ENCODE measurements at places on chromosomes 2 and 18. TPM values are rescaled to one million over a fixed set of nuclear protein-coding genes. Genes with fewer than 3 reads are reported as not detected.

The ATOH8 gene
- 0.74 TPM for total RNA-seq

The PLGLB1 gene
- 1.3 TPM for total RNA-seq

The IL18RAP gene
- total RNA-seq: not detected

The TWSG1 gene
- total RNA-seq: 35.7 TPM

The APOB gene
- 1.6 TPM for total RNA-seq

The PPP1R1C gene
- total RNA-seq: 17.8 TPM

The TMBIM1 gene
- total RNA-seq: 91.0 TPM

The LTBP1 gene
- 5.1 TPM for total RNA-seq

The PARD3B gene
- 2.0 TPM for total RNA-seq

The PTH2R gene
- 0.12 TPM for total RNA-seq

- no peak overlapping the region for H3K4me3 ChIP-seq
- no peaks in the 10 kb centered on the region for H3K27me3 ChIP-seq
- no peaks in the 10 kb centered on the region for H3K36me3 ChIP-seq
- H3K27ac ChIP-seq: no peak overlapping the region
- H3K4me1 ChIP-seq: no peaks in the 10 kb centered on the region
- no peak for DNase-seq
Measured at GRCh38 chr2:191285252-191285651, 40.0 kb downstream of the MYO1B start.

DNA sequence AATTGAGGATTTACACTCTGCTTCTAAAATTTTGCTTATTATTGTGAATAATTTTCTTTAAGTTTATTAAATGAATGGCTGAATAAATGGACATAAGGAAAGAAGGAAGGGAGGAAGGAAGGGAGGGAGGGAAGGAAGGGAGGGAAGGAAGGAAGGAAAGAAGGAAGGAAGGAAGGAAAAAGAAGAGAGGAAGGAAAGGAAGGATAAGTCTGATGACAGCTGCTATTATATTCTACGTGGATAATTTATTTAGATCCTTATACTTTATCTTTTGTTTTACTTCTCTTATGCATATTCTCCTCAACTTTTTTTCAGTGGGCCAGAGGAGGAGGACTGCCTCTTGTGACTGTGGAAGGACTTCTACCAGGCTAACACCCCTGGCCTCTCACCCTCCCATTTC is 17.4 kb downstream of the CLUL1 start:
- DNase-seq: no peak
- no peaks in the 10 kb centered on the region for H3K4me1 ChIP-seq
- no peak overlapping the region for H3K27ac ChIP-seq
- no peaks in the 10 kb centered on the region for H3K27me3 ChIP-seq
- H3K4me3 ChIP-seq: no peak overlapping the region

- DNase-seq: no peak
- no peak overlapping the region for H3K4me3 ChIP-seq
- H3K4me1 ChIP-seq: no peaks in the 10 kb centered on the region
- no peaks in the 10 kb centered on the region for H3K27me3 ChIP-seq
- H3K27ac ChIP-seq: no peak overlapping the region
Measured at GRCh38 chr2:168740788-168741187, 61.6 kb upstream of the NOSTRIN start.

DNA sequence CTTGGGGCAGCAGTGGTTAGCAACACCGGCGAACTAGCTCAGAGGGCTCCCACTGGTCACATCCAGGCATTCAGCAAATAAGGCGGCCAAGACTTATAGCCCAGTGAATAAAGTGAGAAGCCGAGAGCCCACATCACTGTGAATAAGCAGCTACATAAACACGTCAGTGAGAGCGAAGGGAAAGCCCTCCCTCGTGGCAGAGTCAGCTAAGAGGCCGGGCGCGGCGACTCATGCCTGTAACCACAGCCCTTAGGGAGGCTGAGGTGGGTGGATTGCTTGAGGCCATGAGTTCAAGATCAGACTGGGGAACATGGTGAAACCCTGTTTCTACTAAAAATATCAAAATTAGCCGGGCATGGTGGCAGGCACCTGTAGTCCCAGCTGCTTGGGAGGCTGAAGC is 5.2 kb downstream of the D2HGDH start:
- no peaks in the 10 kb centered on the region for H3K27me3 ChIP-seq
- H3K4me3 ChIP-seq: no peak overlapping the region
- no peak overlapping the region for H3K27ac ChIP-seq
- DNase-seq: no peak
- H3K36me3 ChIP-seq: 0 out of 2 replicates have a peak, but pooled peaks cover 2% of the 10 kb centered on the region
- peaks cover 9% of the 10 kb centered on the region for H3K4me1 ChIP-seq

DNA sequence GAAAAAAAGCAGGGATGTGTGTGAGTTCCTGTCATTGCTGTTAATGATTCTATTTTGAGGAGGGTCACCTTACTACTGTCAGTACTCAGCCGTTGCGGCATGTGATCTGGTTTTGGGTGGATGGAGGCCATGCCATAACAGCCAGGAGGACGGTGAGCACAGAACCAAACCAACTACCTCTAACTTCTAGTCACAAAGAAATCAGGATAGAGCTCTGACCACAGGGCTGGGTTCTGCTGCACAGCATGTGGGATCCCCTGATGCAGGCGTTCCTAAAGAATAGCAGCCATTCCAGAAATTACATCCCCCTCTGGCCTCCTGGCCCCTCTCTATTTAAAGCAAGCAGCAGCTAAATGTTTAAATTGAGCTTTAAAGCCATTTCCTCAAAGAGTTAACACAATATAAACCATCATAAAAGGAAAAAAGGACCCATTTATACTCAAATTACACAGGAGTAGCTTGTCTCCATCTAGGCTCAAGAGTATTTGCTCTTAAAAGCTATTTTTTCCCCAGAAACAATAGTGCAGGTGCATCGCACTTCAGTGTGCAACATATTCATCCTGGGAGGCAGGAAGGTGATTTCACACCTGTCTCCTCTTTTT is 786.4 kb downstream of the RNF144A start:
- H3K4me3 ChIP-seq: no peak overlapping the region
- no peaks in the 10 kb centered on the region for H3K4me1 ChIP-seq
- no peaks in the 10 kb centered on the region for H3K27me3 ChIP-seq
- no peaks in the 10 kb centered on the region for H3K36me3 ChIP-seq
- H3K27ac ChIP-seq: no peak overlapping the region

- H3K36me3 ChIP-seq: no peaks in the 10 kb centered on the region
- H3K27ac ChIP-seq: no peak overlapping the region
- no peak overlapping the region for H3K4me3 ChIP-seq
- H3K27me3 ChIP-seq: 0 out of 2 replicates have a peak, but pooled peaks cover 3% of the 10 kb centered on the region
Measured at GRCh38 chr2:660029-660428, 17.2 kb downstream of the TMEM18 start.

DNA sequence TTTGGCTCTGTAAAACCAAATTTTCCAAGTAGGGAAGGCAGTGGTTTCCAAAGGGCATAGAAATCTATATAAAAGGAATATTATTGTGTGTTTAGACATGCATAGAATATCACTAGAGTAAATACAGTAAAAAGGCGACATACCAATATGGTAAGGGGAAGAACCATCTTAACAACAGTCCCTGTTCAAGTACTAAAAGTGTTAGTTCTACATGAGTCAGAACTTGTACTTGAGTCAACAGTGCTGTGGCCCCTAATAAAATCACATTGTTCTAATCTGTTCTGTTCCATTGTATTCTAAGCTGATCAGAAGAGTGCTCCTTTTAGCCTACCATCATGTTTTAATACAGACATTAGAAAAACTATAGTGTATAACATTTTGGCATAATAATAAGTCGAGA is 36.1 kb upstream of the TNFRSF11A start:
- peaks cover 2% of the 10 kb centered on the region for H3K36me3 ChIP-seq
- DNase-seq: no peak
- no peak overlapping the region for H3K27ac ChIP-seq
- no peak overlapping the region for H3K4me3 ChIP-seq
- H3K27me3 ChIP-seq: no peaks in the 10 kb centered on the region

DNA sequence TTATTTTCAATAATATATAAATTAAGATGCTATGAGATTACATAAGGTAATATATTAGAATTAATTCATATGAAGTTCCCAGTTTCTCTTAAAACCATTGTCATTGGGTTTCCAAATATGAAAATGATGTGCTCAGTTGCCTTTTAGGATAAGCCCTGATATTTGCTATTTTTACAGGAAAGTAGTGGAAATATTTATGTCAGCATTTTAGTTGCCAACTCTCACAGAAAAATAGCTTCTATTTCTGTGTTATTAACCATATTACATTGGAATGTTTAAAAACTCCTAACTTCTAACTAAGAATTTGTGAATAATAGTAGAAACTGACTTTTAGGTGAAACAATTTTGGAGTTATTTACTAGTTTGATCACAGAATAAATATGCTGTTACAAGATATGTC is 74.0 kb downstream of the TMX3 start:
- H3K27ac ChIP-seq: no peak overlapping the region
- no peaks in the 10 kb centered on the region for H3K27me3 ChIP-seq
- DNase-seq: no peak

DNA sequence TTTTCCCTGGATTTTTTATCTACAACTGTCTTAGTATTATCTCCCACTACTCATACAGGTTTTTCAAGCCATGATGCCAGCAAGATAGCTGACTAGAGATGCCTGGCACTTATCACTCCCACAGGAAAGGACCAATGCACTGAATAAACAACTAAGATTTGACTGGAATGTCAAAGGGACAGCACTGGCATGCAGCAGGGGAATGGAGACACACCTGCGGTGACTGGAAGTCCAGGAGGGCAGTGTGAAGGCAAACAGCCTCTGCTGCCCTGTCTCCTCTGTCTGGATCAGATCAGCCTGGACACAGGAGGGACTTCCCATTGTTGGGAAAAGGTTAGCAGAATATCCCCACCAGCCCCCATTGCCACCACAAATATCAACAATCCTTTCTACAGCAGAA is 85.1 kb downstream of the TMEM237 start:
- no peak for DNase-seq
- H3K4me3 ChIP-seq: no peak overlapping the region
- H3K4me1 ChIP-seq: no peaks in the 10 kb centered on the region

- no peak overlapping the region for H3K27ac ChIP-seq
- no peak for DNase-seq
- H3K4me1 ChIP-seq: peaks cover 6% of the 10 kb centered on the region
- no peaks in the 10 kb centered on the region for H3K36me3 ChIP-seq
- no peaks in the 10 kb centered on the region for H3K27me3 ChIP-seq
Measured at GRCh38 chr2:12164689-12165088, 418.3 kb downstream of the LPIN1 start.

GRCh38 chr18:39862341-39862740 is 2092.7 kb upstream of the PIK3C3 start:
- H3K36me3 ChIP-seq: no peaks in the 10 kb centered on the region
- no peak overlapping the region for H3K27ac ChIP-seq

GRCh38 chr18:40524881-40525280 is 1430.2 kb upstream of the PIK3C3 start:
- H3K27me3 ChIP-seq: no peaks in the 10 kb centered on the region
- no peaks in the 10 kb centered on the region for H3K4me1 ChIP-seq
- DNase-seq: no peak
- no peak overlapping the region for H3K27ac ChIP-seq
- no peaks in the 10 kb centered on the region for H3K36me3 ChIP-seq

GRCh38 chr2:221529943-221530652 is 42.0 kb downstream of the EPHA4 start:
- no peaks in the 10 kb centered on the region for H3K4me1 ChIP-seq
- DNase-seq: no peak
- H3K4me3 ChIP-seq: no peak overlapping the region
- peaks cover 8% of the 10 kb centered on the region for H3K27me3 ChIP-seq

GRCh38 chr2:70083344-70084156 is 3.7 kb upstream of the PCBP1 start:
- peak; percentile 83 for DNase-seq
- peaks cover 55% of the 10 kb centered on the region for H3K4me1 ChIP-seq
- peak overlapping the region; percentile 100 for H3K27ac ChIP-seq
- H3K36me3 ChIP-seq: peaks cover 12% of the 10 kb centered on the region
- 0 out of 2 replicates have a peak overlapping the region, but pooled peaks have one; percentile 2 for H3K4me3 ChIP-seq

DNA sequence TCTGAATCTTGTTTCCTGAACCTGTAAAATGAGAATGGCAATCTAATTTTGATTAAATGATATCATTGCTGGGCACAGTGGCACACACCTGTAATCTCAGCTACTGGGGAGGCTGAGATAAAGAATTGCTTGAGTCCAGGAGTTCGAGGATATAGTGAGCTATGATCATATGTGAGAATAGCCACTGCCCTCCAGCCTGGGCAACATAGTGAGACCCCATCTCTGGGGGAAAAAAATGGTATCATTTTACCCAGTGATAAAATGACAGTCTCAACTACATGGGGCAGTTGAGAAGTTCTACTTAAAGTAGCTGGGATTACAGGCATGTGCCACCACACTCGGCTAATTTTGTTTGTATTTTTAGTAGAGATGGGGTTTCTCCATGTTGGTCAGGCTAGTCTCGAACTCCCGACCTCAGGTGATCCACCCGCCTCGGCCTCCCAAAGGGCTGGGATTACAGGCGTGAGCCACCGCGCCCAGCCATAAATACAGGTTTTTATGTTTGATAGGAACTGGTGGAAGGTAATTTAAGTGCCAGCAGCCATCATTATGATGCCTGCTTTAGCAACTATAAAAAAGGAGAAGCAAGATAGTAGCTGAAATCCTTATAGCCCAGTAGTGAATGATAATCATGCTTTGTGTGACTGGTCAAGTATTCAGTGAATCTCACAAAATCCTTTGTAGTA is 17.0 kb downstream of the BZW1 start:
- no peaks in the 10 kb centered on the region for H3K27me3 ChIP-seq
- no peak overlapping the region for H3K27ac ChIP-seq
- DNase-seq: no peak
- peaks cover 3% of the 10 kb centered on the region for H3K36me3 ChIP-seq

DNA sequence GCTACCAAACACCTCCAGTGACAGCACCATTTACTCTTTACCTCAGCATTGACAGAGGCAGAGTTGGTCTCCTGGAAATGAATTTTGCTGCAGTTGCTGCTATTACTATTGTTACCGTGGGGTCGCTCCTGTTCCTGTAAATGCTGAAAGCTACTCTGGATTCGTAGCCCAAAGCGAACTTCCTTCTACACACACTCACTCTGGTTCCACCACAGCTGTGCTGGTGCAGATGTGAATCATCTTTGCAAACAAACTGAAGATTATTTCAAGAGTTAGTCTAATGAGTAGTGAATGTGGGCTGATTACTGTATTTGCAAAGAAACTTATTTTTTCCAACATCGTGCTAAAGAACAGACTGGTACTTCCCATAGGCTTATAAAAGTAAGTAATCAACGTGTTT is 304.0 kb downstream of the LPIN1 start:
- H3K4me1 ChIP-seq: no peaks in the 10 kb centered on the region
- no peak overlapping the region for H3K27ac ChIP-seq
- no peak for DNase-seq
- no peaks in the 10 kb centered on the region for H3K36me3 ChIP-seq
- H3K4me3 ChIP-seq: no peak overlapping the region

DNA sequence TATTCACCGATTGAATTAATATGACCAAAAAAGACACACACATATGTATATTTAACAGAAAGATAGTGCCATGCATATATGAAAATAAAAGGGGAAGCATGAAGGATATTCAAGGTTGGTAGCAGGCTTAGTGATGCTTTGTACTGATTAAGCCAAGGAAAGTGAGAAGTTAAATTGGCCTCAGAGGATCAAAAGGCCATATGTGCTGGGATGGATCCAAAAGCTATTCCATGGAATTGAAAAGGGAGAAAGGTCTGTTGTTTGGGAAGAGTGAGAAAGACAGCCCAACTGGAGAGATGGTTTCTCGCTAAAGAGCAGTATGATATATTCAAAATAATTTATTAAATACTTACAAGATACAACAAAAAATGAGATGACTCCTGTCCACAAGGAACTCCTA is 65.9 kb downstream of the INSIG2 start:
- no peaks in the 10 kb centered on the region for H3K36me3 ChIP-seq
- H3K4me1 ChIP-seq: no peaks in the 10 kb centered on the region
- H3K4me3 ChIP-seq: no peak overlapping the region
